ENCODE measurements at places on chromosomes 2 and 18.

DNA sequence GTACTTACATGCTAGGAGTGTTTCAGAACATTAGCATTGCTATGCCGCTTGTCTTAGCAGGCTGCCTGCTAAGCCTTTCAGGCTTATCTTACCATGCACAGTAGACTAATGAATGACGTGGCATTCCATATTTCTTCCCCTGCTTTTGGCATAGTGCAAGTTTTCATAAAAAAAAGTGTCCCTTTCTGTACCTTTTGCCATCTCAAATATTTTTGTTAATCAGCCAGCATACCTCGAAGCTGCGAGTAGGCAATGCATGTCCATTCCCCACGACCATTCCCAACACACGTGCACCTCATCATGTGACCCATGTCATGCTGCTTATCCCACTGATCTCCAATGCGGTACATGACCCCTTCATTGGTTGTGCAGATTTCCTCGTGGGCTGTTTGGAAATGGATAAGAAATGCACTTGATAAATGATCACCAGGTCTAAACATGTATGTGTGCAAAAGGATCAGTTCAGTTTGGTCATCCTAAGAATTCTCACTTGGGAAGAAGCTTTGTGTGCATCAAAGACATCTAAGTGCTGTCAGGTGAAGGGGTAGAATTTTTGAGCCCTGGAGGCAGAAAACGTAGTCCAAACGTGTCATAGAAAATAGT is 13.9 kb downstream of the FN1 start:
- DNase-seq, result no peak

DNA sequence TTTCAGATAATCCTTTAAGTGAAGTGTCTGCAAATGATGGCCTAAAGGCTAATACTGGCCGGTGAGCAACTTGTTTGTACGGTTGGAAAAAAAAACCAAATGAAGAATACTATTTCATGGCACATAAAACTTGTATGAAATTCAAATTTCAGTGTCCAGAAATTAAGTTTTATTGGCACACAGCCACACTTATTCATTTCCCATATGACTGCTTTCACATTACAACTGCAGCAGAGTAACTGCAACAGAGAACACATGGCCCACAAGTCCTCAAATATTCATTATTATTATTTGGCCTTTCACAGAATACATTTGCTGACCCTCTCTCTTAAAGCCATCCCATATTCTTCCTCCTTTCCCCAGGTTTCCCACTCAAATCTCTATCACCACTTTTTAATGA is 1268.6 kb downstream of the LRP1B start:
- no peak for DNase-seq

DNA sequence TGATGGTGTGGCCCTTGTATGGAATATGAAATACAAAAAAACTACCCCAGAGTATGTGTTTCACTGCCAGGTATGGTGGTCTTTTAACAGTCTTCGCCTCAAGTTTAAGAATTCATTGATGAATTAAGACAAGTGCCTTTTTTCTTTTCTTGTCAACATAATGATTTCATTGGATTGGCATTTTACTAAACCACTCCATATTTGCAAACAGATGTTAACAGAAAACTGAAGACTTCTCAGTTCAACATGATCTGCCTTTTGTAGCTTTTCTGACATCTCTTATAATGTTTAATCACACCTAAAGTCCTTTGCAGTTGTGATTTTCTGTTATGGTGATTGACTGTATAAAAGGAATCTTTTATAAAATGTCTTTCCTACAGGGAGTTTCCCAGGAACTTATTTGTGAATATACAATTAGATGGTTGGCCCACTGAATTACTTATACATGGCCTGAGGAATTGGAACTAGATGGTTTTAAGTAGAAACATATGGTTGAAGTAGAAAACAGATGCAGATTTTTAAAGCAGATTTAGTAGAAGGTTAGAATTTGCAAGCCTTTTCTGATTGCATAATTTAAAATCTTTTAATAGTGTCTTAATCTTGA is 39.7 kb downstream of the DYNC1I2 start:
- no peak for DNase-seq

- no peak for DNase-seq
These were observed 225.0 kb upstream of the DOK6 start for GRCh38 chr18:69175681-69176080.
